HuH-7 (cell line): ENCODE measurements at places on chromosomes 3 and 15.
A peak's percentile ranks its signal among the peaks of the same experiment; 100 is the strongest.

GRCh38 chr3:41243183-41243582, 43.9 kb downstream of the CTNNB1 start:
- DNase-seq = no peak

DNA sequence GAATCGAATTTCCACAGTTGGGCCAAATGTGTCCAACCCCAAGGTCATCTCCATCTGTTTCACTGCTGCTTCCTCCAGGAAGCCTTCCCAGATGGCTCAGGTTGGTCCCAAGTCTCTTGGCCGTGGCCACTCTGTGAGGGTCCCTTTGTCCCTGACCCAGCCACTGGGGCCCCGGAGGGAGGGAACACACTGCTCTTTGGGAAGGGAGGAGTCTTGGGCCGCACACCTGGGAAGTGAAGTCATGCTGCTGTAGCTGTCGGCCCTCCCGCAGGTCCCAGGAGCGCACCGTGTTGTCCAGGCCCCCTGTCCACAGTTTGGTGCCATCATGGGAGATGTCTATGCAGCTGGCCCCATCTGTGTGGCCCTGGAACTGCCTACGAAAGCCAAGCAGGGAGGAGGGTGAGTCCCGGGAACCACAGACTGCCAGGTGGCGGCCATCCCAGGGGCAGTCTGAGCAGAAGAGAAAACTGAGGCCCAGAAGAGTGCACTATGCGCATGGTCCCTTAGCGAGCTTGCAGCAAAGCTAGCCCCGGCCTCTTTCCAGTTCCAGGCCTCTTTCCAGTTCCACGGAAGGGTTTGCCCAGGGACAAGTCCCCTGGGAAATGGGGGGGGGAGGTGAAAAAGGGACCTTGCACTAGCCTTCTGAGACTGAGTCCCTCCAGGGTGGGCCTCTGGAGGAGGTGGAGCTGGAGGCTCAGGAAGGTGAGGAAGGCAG, 44.6 kb downstream of the TLE3 start:
- DNase-seq = no peak

GRCh38 chr15:42324308-42324707, 35.0 kb upstream of the CAPN3 start:
- DNase-seq = no peak

DNA sequence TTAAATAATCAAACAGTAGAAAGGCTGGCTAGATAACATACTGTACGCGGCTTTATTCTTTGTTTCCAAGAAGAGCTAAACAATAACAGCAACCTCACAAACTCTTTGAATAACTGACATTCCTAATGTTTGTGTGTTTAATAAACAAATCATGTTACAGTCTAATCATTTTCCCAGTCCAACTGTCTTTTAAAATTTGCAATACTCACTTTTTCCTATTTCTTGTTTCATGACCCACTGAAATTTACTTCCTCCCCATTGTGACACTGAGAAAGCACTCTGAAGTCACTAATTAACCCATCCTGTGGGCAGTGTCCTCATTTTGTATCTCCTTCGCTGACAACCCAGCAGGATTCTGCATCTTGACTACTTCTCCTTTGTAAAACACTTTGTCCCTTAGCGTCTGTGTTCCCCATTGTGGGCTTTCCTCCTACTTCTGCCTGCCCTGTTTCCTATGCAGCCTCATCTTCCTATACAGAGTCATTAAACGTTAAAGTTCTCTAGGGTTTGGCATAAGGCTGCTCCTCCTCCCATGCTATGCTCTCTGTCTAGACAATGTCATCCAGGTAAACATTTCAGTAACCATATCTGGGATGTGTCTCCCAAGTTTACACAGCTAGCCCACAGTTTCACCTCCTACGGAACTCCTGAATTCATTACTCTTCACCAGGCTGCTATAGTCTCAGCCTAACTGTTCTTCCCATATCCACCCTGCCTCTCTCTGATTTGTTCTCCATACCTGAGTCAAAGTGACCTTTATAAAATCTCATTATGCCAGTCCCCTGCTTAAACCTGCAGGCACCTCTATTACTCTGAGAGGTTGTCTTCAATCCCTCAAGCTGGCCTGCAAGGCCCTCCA, 148.9 kb downstream of the GREM1 start:
- DNase-seq = no peak

DNA sequence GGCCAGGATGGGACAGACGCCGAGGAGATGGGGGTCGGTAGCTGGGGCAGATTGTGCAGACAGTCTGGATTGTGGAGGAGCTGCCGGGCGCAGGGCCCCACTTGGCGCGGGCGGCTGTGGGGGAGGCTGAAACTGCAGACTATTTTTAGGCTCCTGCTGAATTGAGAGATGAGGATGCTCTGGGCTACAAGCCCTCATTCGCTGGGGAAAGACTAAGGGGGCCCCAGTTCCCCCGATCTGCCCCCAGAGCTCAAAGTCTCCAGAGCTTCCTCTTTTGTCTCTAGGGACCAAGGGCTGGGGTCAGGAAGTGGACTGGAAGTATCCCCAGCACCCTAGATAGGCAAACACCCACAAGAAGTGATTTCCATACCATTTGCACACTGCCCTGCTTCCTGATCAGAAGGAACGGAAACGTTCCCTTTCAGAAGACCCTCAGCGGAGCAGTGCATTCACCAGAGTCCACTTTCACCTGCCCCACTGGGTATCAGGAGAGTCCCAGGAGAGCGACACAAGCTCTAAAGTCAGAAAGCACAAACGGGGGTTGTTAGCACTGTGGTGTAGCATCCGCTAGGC, 29.7 kb downstream of the SEMA7A start:
- DNase-seq = no peak

- peak; percentile 83 for DNase-seq
Observed at GRCh38 chr3:127673191-127674100, 694 bp downstream of the ABTB1 start.

- DNase-seq = peak; percentile 53
Observed at GRCh38 chr3:133476971-133477375, 77.1 kb downstream of the BFSP2 start.

GRCh38 chr3:52742418-52743041, 28.2 kb downstream of the NEK4 start:
- DNase-seq = peak; percentile 6

DNA sequence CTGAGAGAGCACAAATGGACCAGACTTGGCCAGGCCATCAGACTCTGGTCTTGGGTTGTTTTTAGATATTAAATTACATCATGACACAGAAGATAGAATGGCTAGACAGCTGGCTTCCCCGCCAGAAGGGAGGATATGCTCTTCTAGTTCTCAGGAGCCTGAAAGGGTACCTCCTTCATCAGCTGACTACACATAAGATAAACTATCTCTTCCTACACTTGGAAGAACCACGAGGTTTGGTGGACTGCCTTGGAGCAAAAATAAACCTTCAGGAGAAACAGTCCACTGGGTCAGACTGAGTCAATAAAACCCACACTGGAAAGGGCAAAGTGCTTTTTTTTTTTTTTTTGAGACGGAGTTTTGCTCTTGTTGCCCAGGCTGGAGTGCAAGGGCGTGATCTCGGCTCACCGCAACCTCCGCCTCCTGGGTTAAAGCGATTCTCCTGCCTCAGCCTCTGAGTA, 26.3 kb upstream of the DYNC1LI1 start:
- DNase-seq = no peak

- DNase-seq = no peak
Observed at GRCh38 chr15:38528294-38528693, 36.3 kb downstream of the RASGRP1 start.

DNA sequence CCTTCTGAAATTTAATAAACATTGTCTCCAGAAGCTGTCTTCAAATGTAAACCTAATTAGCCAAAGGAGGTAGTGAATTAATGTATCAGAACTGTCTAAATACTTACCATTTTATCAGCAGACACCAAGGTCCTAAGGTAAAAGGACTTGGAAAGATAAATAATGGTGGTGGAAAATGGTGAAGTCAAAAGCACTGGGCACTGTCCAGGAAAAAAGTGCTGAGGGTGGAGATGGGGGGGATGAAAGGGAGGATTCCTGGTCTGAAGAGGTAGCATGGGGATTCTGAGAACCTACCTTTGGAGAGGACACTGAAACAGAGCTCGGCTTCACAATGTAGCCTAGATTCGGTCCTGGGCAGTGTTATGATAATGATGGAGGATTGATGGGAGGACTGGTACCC, 149.0 kb upstream of the DPH6 start:
- DNase-seq = no peak

DNA sequence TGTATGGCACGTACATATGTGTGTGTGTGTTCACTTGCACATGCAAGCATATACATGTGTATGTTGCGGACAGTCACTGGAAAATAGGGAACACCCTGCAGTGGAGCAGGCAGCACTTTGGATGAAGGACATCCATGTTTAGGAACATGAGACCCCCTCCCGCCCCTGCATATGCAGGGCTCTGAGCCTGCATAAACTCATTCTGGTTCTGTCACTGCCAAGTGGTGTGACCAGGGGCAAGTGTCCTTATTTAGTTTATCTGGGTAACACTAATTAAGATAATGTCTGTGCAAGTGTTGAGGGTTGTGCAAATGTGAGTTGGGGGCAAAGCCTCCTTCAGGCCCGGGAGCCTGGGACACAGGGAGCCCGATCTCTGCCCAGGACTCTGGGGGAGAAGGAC, 105.7 kb downstream of the CORO2B start:
- no peak for DNase-seq

- no peak for DNase-seq
Observed at GRCh38 chr15:48940508-48940907, 23.2 kb downstream of the SHC4 start.

- DNase-seq = peak; percentile 30
Observed at GRCh38 chr3:142226474-142226873, 1.1 kb upstream of the GK5 start.

DNA sequence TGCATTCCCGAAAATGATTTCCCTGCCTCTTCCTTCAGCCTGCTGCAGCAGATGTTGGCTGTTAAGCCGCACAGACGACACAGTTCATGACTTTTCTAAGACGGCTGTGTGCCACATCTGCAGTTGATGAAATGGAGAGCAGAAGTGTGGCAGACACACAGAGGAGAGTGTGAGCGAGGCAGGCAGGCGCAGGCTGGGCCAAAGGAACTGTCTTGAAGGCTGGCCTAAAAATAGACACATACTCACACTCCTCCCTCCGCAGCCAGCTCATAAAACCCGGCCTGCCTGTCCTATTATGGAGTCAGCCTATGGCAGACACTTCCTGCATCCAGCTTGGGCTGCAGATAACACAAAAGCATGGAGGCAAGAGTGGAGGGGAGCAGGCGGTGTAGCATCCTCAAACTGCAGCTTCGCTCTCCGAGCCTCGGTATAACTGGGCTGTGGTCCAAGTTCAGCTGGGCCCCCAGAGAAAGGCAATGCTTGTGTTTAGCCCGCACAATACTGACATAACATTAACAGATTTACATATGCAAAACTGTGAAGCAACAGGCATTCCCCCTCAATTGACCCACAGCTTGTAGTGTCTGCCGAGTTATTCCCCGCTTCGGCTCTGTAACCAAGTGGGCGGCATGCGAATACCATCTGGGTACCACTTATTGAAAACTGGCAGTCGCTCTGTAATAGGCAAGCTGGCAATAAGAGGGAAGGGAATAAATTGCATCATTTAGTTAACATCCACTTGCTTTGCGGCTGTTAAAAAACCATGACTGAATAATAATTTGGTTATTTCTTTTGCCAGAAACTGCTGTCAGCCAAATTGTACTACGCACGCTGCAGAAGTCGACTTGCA, 40.8 kb downstream of the FOXP1 start:
- DNase-seq = no peak

GRCh38 chr15:34366271-34367065, 528 bp downstream of the LPCAT4 start:
- peak; percentile 69 for DNase-seq

DNA sequence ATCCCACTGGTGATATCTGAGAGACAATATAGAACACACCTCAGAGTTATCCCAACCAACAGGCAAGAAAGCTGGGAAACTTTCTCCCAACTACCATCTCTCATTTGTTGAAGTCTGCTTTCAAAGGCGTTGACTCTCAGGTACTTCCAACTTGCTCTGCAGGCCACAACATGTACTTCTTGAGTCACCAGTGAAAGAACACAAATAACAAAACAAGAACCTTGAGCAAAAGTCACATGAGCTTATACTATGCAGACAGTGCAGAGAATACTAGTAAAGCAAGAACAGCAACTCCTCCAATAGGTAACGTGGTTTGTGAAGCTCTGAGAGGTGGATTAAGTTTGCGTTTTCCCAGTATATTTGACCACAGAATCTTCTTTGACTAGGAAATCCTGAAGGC, 20.6 kb downstream of the SNTN start:
- DNase-seq = no peak

- no peak for DNase-seq
Observed at GRCh38 chr15:98713585-98714001, 65.3 kb downstream of the IGF1R start.

DNA sequence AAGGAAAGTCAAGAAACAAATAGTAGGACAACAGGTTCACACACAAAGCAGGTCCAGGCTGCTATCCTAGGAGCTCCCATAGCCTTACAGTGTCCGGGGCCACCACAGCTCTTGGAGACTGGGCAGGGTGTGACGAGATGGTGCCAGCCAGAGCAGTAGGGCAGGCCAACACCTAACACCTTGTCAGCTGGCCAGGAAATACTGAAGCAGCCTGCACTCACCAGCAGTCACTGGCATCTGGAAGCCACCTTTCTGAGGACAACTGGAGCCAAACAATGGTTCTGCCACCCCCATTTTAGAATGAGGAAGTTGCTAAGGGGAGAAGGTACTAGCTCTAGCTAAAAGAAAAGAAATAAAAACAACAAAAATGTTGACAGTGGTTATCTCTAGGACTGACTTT, 47.2 kb downstream of the CCDC12 start:
- no peak for DNase-seq

- no peak for DNase-seq
Observed at GRCh38 chr3:35674451-35675109, 35.3 kb downstream of the ARPP21 start.

DNA sequence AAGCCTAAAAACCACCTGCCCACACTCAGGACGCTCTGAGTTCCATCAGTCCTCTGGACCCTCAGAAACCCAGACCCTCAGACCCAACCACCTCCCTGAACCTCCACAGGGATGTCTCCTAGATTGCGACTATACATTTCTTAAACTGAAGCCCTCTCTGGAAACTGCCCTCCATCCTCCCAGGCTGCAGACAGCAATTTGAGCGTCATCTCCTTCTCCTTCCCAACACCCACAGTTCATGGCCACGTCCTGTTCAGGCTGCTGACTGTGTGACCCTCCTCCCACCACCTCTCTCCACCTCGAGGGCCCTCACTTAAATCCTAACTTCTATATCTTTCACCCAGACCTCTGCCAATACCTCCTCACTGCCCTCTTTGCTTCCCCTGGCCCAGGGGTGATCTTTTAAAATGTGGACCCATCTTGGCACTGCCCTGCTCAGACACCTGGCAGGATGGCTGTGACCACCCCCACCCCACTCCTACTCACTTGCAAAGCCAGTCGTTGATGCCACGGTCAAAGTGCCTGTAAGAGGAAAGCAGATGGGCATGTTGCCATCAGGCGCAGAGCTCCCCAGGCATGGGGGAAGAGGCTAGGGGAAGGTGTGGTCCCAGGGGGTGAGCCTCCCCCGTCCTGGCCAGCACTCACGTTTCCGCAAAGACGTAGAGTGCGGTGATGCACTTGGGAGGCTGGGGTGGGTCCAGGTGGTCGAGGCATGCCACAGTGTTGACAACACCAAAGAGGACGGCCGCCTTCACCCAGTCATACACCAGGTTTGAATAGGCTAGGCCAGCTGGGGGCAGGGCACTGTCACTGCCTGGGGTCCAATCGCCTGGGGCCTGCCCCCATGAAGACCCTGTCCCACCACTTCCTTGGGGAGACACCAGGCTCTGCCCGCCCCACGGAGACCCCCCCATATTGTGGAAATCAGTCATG, 6.0 kb downstream of the HHATL start:
- no peak for DNase-seq
